ENCODE measurements at places on chromosomes 11 and 22.

DNA sequence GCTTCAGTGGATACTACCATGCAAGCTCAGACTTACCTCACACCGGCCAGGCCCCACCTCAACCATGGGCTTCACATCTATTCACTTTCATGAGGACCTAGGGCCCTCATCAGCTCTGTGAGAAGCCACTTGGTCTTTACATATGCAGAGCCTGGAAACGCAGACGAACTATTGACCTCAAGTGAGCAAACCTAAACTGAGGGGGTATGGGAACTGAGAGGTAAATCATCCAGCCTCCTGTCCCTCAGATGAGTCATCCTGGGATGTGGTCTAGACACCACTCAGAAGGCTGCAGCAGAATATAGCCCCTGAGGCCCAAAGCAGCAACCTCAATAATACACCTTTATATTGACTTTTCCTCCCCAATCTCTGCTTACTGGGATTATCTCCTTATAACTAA, 578.0 kb downstream of the INSC start:
- DNase-seq: peak; percentile 49

GRCh38 chr22:20439556-20439927, 1.9 kb upstream of the SCARF2 start:
- DNase-seq: no peak

DNA sequence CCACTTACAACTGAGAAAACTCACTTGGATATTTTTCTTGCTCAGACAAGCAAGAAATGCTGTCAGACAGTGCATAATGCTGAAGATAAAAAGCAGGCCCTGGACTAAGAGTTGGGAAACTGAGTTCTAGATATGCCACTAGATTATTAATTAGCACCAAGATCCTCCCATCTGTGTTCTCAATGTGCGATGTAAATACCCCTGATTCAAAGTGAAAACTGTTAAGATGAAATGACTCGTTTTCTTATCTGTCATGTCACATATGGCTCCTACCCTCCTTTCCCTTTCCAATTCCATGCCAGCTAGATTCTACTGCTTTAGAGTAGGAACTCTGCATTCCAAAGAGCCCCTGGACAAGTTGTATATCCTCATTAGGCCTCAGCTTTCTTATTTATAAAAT, 88.9 kb upstream of the CLNS1A start:
- DNase-seq: no peak

DNA sequence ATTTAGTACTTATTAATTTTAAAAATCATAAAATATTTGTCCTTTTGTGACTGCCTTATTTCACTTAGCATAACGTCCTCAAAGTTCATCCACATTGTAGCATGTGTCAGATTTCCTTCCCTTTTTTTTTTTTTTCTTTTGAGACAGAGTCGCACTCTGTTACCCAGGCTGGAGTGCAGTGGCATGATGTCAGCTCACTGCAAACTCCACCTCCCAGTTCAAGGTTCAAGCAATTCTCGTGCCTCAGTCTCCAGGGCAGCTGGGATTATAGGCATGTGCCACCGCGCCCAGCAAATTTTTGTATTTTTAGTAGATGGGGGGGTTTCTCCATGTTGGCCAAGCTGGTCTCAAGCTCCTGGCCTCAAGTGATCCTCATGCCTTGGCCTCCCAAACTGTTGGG, 10.6 kb downstream of the RAB6A start:
- DNase-seq: no peak

- peak; percentile 50 for DNase-seq
Measured at GRCh38 chr11:66022401-66023185, 3.7 kb downstream of the CATSPER1 start.

GRCh38 chr22:32619614-32620426, 145.2 kb downstream of the FBXO7 start:
- DNase-seq: no peak

DNA sequence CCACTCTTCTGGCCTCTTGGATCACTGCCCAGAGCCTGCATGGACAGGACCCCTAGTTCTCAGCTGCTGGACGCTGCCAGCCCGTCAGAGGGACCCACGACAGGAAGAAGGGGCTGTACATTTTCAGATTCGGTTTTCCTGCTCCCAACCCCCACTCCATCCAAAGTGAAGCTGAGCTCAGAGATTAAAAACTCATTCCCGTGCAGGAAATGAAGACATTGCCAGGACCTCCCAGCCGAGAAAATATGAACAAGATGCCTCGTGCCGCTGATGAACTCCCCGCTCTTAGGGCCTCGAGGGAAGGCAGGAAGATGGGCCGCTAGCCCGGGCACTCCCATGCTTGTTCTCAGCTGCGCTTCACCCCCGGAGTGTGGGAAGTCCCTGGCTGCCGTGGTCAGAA, 36.1 kb downstream of the RPUSD4 start:
- DNase-seq: no peak

DNA sequence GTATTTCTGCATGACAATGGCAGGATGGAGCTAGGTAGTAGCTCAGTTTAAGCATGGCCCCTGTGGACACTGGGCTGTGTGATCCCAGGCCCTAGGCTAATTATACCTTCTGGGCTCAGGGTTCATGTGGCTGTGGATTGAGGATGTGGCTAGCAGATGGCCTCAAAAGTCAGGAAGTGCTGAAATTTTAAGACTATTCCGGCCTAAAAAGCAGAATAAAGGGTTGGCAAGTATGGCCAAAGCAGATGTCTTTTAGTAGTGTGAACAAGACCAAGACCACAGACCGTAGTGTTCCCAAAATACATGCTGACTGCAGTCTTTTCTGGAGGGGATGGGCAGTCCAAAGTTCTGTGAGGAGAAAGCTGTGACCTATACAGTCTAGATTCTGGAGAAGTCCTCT, 115.7 kb upstream of the RAG2 start:
- DNase-seq: no peak

GRCh38 chr22:44567846-44568493, 69.9 kb upstream of the RTL6 start:
- DNase-seq: peak; percentile 38

DNA sequence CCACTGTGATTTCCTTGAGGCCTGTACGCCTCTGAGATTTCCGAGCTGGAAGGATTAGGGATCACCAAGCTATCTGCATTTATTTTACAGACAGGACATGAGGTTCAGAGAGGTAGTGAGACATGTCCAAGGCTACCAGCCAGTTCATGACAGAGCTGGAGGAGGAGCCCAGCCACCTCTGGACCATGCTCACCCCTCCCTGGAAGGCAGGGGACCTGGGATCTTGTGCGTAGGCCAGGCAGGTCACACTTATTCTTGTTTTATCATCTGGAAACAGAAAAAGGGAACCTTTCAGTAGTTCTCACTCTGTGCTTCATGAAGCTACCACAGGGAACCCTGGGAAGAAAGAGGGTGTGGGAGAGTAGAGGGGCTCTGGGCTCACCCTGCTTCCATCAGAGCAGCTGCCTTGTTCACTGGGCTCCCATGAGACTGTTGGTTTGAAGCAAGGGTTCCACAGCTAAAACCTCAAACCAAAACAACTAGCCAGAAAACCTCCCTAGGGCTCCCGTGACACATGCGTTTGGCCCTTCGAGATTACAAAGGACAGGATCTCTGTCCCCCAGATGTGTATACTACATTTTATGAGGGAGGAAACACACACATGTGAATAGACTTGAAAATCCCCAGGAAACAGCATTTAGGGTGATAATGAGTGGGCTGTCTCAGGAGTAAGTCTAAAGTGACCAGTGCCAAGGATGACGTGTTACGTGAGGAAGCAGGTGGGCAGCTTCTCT, 106.4 kb downstream of the DSCAML1 start:
- DNase-seq: no peak

DNA sequence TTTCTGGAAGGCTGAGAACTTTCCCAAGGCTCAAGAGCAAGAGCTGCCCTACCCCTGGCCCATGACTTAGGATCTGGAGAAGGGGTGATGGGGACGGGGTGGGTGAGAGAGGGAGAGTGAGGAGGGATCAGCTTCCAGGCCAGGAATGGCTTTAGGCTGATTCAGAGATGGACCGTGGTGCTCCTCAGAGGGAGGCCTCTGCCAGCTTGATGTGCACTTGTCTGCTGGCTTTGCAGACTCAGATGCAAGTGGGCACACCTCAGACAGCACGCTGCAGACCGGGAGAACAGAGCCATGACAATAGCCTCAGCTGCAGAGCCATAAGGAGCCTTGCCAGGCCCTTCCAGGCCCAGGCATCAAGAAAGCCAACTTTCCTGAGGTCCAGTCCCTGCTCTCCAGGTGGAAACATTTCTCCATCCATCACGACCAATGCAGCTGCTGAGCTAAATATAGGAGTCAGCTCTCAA, 41.3 kb downstream of the ALX4 start:
- DNase-seq: no peak

DNA sequence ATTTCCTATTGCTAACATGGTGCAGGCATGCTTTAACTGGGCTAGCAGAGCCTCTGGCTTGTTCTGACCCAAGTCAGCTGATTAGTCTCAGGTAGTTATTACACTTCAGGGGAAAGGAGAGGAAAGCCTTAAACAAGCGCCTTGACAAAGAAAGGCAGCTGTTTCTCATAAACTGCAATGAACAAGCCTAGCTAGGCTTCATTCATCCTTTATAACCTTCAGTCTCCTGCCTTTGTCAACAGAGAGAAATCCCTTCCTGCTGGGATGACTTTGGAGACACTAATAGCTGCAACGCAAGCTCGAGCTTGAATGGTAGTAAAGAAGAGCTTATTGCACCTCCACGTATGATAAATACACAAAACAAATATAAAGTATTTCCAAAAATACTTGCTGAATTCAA, 68.4 kb downstream of the CCDC34 start:
- DNase-seq: no peak

DNA sequence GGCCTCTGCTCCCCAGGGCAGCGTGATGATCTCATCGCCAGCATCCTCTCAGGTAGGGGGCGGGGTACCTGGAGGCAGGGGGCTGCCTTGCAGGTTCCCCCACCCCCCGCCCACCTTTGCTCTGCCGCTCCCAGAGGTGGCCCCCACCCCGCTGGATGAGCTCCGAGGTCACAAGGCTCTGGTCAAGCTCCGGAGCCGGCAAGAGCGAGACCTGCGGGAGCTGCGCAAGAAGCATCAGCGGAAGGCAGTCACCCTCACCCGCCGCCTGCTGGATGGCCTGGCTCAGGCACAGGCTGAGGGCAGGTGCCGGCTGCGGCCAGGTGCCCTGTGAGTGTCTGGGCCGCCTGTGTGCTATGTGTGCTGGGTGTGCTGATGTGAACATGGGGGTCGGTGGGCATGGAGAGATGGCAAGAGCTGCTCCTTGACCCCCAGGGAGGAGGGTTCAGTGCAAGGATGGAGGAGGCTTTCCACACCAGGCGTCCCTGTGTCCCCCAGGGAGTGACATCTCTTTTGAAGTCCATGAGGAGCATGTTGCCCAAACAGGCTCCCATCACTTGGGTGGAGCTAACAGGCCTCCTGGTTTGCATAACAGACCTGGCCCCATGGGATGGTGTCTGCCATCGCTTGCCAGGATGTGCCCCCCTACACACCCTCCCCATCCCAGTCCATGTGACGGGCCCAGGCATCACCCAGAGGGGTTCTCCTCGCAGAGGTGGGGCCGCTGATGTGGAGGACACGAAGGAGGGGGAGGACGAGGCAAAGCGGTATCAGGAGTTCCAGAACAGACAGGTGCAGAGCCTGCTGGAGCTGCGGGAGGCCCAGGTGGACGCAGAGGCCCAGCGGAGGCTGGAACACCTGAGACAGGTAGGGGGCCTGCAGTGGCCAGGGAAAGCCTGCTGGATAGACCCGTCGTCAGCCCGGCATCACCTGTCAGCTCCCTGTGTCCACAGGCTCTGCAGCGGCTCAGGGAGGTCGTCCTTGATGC, 14.1 kb downstream of the PLCB3 start:
- DNase-seq: no peak

- no peak for DNase-seq
Measured at GRCh38 chr22:46900549-46900948, 138.1 kb downstream of the TBC1D22A start.

DNA sequence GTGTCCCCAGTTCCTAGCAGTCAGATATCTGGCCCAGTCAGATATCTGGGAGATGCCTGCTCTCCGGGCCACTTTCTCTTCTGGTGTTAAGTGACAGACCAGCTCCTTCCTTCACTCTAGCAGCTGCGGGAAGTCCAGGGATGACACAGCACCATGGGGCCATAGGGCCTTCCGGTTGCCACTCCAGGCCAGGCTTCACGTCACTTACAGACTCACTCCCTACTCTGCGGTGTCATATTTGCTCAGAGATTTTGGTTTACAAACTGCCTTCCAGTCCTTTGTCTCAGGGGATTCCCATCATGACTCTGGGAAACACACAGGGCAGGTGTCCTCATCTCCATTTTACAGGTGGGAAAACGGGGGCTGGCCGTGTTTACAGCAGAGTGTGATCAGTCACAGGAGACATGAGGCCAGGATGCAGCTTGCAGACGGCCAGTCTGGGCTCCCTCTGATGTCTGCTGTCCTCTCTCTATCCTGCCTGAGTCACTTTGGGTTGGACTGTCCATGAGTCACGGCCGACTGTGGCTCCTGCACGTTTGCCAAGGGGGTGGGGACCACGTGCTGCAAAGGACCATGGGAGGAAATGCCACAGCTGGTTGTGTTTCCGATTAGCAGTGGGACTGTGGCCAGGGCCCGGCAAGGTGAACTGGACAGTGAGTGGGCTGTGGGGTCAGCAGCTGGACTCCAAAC, 8.2 kb upstream of the TBC1D22A start:
- DNase-seq: no peak

DNA sequence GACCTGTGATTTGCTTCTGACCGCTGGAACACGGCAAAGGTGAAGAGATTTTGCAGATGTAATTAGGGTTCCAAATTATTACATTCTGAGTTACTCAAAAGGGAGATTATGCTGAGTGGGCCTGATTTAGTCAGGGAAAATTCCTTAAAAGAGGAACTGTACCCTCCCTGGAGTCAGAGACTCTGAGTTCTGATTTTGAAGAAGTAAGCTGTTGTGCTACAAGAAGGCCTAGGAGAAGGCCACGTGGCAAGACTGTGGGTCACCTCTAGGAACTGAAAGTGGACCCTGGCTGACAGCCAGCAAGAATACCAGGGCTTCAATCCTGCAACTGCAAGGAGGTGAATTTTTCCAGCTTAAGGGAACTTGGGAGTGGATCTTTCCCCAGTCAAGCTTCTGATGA, 45.3 kb downstream of the CHRDL2 start:
- no peak for DNase-seq

GRCh38 chr11:92759571-92760214, 209.8 kb upstream of the MTNR1B start:
- DNase-seq: no peak

- DNase-seq: no peak
Measured at GRCh38 chr22:41979423-41980250, 10.4 kb downstream of the SEPTIN3 start.

DNA sequence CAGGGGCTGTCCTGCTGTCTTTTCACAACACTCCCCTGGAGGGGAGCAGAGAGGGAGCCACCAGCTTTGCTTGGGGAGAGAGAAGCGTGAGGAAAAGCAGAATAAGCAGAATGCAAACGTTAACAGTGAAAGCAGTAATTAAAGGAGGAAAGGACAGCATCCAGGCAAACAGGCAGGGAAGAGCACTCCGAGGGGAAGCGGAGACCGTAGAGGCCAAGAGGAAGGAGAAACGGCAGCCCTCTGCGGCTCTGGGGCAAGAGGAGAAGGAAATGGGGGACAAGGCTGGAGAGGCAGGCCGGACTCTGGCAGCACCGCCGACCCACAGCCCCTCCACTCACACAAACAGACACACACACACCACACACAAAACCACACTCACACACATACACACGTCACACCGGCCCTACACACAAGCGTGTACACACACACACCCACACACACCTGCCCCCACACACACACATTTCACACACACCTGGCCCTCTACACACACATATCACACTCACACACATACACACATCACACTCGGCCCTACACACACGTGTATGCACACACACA, 449.8 kb downstream of the SOX6 start:
- DNase-seq: no peak

- no peak for DNase-seq
Measured at GRCh38 chr11:122172352-122173073, 56.5 kb upstream of the BLID start.

GRCh38 chr11:118536726-118537125, 5.7 kb downstream of the TMEM25 start:
- no peak for DNase-seq

Measured in NT2/D1 (cell line).